ENCODE measurements at places on chromosomes 3 and 15. TPM values are rescaled to one million over a fixed set of nuclear protein-coding genes. Genes with fewer than 3 reads are reported as not detected.

The DNAH12 gene
- total RNA-seq = 0.21 TPM

GRCh38 chr3:6321999-6322398 lies 538.9 kb upstream of the GRM7 start:
- DNase-seq = no peak

DNA sequence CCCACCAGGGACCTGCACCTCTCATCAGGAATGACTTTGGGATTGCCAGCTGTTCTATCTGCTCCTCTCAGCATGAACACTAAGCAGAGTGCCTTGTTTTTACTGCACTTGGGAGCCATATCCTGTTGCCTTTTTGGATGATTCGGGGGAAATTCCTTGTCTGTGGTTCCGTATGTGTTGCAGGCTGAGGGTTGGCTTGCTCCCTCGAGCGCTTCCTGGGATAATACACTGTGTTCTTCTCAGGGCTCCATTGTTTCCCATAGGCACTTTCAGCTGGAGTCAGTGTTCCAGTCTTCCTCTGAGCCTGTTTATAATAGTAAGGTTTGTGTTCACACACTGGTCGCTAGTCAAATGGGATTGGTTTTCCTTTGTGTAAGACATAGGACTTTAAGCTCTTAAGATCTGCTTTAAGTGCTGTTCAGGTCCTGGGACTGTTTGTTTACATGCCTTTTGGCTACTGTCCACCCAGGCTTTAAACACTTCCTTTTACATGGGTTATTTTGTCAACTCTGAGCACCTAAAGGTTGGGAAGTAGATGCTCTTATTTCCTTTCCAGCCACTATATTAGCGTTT lies 23.4 kb downstream of the BOC start:
- no peak for DNase-seq

The CLDN1 gene
- 12.3 TPM for total RNA-seq

The STXBP5L gene
- not detected for total RNA-seq

Data from activated T-cell treated with anti-CD3 and anti-CD28 coated beads, Interleukin-2, amount 50 U/mL, for 72 hours (primary cell).